Stimulated activated CD8-positive, alpha-beta memory T cell treated with anti-CD3 and anti-CD28 coated beads, Interleukin-7, amount 100 ng/mL, for 1 hour (primary cell): ENCODE measurements at places on chromosomes 3 and 15.
A peak's percentile ranks its signal among the peaks of the same experiment; 100 is the strongest.

DNA sequence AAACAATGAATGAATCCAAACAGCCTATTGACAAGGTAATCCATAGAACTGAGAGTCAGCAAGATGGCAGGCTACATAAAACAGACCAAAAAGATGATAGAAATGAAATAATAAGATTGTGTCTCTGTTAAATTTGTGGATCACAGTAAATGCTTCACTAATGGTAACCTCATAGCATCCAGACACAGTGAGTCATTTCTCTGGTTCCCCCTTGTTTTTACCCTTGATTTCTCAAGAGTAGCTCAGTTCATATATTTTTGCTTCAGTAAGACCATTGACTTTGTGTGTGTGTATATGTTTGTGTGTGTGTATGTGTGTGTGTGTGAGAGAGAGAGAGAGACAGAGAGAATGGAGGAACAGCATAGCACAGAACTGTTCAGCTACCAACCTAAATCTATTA is 546.9 kb downstream of the RBMS3 start:
- DNase-seq: no peak

GRCh38 chr3:66386011-66386924 is 114.6 kb downstream of the LRIG1 start:
- no peak for DNase-seq

DNA sequence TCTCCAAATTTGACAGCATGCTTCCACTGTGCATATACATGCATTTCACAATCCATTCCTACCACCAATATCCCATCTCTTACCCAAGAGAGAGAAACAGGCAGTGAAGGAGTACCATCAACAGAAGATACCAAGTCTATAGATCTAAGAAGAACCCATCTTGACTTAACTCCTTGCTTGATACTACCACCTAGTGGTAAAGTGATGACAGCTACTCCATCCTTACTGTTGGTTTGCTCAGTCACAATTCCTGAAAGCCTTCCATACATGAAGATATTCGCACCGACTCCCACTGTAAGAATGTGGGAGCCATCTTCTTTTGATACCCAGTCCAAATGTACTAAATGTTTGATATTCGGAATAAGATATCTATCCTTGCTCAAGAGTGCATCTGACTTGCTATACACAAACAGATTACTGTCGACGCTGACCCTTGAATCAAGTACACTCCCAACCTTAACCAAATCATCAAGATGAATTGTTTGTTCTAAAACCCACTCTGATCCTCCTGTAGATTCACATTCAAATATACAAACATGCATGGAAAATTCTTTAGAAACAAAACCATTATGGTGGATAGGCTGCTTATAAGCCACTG is 123.1 kb downstream of the DMXL2 start:
- DNase-seq: no peak

DNA sequence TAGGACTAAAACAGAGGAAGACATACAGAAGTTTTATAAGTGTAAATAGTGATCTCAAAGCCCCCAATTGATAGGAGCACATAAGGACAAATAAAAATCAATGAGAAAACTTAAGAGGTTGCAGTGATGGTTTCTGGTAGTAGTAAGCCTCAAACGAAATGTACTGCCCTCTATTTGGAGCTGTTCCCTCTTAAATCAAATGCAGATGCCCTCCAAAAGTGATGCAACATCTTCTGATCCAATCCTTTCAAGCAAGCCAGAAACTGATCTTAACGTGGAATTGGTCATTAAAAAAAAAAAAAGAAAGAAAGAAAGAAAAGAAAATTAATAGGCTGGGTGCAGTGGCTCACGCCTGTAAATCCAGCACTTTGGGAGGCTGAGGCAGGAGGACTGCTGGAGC is 259.3 kb downstream of the ZBTB20 start:
- no peak for DNase-seq

GRCh38 chr3:166575161-166575560 is 737.9 kb upstream of the BCHE start:
- no peak for DNase-seq

GRCh38 chr3:177358977-177359592 is 161.8 kb upstream of the TBL1XR1 start:
- peak; percentile 15 for DNase-seq

GRCh38 chr15:93987068-93987467 is 244.3 kb upstream of the MCTP2 start:
- DNase-seq: no peak

DNA sequence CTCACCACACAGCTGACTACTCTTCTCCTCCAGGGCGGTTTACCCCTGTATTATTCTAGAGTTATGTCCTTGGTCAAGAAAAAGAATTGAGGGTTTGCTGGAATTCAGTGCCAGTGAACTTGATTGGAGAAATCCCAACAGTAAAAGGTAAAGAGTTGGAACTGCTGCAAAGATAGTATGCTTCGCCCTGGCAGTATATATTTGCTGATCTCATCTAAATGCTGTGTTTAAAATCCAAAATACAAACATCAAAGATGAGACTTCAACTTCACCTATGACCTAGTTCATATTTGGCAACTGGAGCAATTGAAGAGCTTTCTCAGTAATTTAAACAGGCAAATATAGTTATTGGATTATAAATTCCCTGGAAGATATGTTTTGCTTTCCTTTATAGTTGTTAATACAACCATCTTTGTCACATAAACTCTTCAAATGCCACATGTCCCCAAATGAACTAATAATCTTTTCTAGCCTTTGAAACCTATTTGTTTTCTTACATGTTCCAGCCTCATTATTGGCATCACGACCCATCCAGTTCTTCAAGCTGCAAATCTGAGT is 6.5 kb downstream of the KCNH8 start:
- no peak for DNase-seq

DNA sequence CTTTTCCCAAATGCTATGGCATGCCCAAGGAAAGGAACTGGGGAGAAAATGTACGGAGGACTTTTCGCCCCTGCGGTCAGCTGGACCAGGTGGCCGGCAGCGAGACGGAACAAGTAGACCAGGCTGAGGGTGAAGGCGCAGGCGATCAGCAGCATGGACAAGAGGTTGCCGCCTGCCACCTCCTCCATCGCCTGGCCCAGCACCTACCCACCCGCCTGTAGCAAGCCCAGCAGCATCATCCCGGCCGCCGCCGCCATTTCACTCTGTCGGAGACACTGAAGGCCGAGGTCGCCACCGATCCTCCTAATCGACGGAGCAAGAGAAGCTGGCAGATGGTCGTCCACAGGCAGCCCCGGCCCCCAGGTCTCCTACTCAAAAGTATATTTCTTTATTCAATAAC is 1046.3 kb upstream of the GBE1 start:
- DNase-seq: no peak

DNA sequence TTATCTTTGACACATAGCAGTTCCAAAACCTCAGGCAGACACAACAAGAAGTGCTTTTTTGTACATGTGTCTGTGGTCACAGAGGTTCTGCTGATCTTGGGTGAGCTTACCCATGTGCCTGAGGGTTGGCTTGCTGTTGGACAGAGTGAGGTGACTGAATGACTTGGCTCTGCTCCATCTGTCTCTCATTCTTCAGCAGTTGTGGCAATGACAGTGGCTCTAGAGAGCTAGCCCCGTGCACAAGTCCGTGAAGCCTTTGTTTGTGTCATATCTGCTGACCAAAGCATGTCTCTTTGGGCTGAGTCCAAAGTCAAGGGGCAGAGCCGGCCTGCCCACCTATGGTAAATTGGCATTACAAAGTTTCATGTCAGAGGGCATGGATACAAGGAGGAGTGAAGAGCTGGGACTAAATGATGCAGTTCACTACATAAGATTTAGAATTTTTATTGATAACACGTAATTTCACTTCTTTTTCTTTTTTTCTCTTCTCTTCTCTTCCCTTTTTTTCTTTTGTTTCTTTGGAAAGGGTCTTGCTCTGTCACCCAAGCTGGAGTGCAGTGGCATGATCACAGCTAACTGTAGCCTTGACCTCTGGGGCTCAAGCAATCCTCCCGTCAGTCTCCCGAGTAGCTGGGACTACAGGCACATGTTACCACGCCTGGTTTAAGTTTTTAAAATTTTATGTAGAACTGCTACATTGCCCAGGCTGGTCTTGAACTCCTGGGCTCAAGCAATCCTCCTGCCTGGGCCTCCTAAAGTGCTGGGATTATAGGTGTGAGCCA is 77.9 kb downstream of the ITPR1 start:
- no peak for DNase-seq

- no peak for DNase-seq
Observed at GRCh38 chr15:77540312-77541060, 92.2 kb downstream of the LINGO1 start.

DNA sequence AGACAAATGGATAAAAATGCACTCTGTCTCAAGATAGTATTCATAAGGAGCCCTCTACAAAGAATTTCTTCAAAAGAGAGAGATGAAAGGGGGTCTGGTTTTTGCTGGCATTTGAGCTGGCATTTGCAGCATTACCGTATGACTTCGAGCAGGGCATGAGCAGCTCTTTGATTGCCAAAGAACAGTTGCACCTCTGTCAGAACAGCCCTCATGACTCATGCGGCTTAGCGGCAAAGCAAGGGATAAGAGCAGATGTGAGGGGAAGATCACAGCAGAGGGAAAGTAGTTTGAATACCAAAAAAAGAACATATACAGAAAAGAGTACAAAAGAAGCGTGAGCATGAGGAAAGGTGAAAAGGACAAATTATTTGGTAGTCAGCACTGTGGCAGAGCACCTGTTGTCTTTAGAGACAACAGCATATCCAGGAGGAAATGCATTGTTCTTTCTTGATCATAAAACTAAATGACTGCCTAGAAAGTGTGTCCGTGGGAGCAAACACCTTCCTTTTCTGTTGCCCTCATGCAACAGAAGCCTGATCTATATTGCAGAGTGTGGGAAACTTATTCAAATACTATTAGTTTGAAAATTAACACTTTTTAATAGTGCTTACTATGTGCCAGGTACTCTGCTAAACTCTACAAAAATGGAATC is 80.5 kb upstream of the SLC24A5 start:
- DNase-seq: no peak

DNA sequence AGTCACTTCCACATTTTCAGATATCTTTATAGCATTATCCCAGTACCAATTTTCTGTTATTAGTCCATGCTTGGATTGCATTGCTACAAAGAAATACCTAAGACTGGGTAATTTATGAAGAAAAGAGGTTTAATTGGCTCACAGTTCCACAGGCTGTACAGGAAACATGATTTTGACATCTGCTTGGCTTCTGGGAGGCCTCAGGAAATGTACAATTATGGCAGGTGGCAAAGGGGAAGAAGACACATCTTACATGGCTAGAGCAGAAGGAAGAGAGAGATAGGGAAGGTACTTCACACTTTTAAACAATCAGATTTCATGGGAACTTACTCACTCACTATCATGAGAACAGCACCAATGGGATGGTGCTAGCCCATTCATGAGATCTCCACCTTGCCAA is 172.3 kb upstream of the GPR149 start:
- DNase-seq: no peak

GRCh38 chr3:169686874-169687273 is 23.4 kb upstream of the MECOM start:
- no peak for DNase-seq

DNA sequence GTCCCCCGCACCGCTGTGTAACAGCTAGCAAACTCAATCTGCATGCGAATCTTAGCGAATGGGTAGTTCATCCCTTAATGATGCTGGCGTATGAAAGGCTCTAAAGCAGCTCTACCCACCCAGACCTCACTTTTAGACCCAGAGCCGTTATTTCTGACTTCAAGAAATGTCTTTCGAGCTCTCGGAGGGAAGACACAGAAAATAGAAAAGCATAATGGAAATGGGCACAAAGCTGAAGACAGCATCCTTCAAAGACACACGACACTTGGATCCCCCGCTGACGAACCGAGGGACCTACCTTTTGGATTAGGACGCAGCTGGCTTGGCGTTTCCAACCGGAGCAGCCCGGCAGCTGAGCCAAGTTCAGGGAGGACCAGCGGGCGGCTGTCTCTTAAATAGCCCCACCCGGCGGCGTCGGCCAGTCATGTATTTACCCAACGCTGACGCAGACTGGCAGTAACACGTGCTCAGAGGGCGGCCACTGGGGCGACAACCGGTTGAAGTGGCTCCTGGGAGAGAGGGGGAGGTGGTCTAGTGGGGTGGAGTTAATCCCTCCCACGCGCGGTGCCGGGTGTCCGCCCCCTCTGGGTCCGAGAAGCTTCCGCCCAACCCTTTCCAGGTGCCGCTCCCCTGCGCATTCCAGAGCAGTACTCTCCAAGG is 1.5 kb downstream of the CCK start:
- DNase-seq: no peak

GRCh38 chr3:72077473-72078259 is 292.7 kb upstream of the PROK2 start:
- no peak for DNase-seq

DNA sequence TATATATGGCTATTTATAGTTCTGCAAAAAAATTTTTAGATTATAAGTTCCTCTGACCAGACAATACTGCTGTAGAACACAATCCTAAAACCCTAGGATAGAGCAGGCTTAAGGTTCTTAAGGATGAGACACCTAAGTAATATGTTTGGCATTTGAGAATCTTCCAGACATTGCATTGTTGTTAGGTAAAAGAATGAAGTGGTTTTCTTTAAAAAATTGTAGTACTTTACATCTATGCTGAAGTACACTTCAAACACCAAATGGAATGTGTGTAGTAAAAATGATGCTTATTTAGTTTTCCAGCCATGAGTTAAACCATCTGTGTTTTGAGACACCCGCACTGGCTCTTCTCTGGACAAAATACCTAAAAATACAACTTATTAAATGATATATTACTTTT is 857.7 kb downstream of the OTOL1 start:
- DNase-seq: no peak

- peak; percentile 16 for DNase-seq
Observed at GRCh38 chr3:123066896-123067688, at the start of gene PDIA5. Gene PDIA5, plus strand, starts transcription at chr3:123067025. Its CDS starts 140 bp downstream, at chr3:123067165.

DNA sequence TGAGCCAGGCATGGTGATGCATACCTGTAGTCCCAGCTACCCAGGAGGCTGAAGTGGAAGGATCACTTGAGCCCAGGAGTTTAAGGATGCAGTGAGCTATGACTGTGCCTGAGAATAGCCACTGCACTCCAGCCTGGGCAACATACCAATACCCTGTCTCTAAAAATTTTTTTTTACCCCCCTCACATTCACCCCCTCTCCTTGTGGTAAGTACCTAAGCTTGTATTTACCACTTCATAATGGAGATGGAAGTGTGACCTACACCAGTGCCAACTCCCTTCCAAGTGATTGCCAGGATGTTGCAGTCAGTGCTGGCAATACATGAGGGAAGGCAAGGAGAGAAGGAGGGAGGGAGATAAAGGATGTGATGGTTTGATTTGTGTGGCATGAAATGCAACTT is 84.2 kb downstream of the LRRC28 start:
- DNase-seq: no peak

GRCh38 chr15:33111041-33111451 is 83.5 kb downstream of the FMN1 start:
- DNase-seq: no peak

DNA sequence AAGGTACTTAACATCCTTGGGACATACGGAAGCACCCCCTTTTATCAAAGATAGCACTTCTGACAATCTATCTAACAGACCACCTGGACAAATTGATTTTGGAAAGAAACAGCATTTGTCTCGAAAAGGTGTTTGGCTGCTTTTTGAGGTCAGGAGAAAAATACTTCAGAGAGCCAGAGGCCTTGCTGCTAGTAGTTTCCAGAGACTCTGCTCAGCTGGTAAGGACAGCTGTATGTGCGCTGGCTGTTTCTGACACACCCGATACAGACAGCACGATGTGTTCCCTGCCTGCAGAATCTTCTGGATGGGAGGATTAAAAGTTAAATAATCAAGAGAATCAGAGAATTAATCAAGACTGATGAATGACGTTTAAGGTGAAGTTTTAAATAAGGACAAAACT is 15.6 kb upstream of the GYG1 start:
- DNase-seq: no peak
